Activated naive CD4-positive, alpha-beta T cell (primary cell): ENCODE measurements at places on chromosomes 7 and 10.

DNA sequence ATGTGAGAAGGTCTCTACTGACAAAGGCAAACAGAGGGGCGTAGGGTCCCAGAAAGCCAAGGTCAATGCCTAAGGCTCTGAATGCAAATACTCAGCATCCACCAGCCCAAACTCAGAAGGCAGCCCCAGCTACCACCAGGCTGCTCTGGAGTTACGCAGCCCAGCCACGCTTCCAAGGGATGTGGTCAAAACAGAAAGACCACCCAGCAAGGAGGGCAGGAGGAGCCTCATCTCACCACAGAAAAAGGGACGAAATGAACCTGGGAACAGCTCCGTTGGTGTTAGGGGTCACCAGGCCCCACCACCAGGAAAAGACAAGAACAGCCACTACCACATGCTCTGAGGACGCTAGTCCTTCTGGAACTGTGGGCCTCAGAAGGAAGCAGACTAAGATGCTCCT, 65.1 kb downstream of the CTBP2 start:
- no peak for DNase-seq

- no peak for DNase-seq
These were observed 140.1 kb downstream of the ACTR3B start for GRCh38 chr7:152899548-152900109.

DNA sequence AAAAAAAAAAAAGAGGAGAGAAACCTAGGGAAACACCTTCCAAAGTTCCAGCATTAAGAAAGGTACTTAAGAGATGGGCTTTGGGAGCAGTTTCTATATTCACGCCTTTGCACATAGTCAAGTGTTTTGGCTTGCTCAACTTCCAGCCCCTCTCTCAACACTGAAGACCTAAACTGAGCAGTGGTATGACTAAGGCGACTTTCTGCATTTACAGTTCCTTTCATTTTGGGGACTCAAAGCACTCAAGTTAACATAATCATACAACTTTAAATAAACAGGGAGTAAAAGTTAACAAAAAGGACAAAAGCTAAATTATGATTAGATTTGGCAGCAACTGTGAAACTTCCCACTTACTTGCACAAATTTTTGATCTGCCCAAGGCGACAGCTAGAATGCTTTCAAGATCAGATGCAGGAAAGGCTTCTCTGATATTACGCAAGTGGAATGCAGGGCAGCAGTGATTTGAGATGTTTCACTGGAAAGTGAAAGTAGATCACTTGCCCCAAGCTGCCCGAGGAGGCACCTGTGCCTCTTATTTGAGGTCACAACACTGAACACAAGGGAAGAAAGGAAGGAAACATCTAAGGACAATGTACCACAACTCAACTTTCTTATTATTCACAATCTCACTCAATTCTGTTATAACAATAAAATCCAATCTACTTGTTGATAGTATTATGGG, 199.5 kb downstream of the SKAP2 start:
- DNase-seq: no peak

- DNase-seq: no peak
These were observed 85.4 kb upstream of the RHOBTB1 start for GRCh38 chr10:61029411-61029810.
